NCI-H1694 treated with DMSO at 0.1 percent for 48 hours (cell line): ENCODE measurements at places on chromosomes 5 and 9.

GRCh38 chr5:114430532-114430931, 68.7 kb downstream of the KCNN2 start:
- DNase-seq = no peak

GRCh38 chr9:94819161-94819687, 92.7 kb downstream of the AOPEP start:
- no peak for DNase-seq

DNA sequence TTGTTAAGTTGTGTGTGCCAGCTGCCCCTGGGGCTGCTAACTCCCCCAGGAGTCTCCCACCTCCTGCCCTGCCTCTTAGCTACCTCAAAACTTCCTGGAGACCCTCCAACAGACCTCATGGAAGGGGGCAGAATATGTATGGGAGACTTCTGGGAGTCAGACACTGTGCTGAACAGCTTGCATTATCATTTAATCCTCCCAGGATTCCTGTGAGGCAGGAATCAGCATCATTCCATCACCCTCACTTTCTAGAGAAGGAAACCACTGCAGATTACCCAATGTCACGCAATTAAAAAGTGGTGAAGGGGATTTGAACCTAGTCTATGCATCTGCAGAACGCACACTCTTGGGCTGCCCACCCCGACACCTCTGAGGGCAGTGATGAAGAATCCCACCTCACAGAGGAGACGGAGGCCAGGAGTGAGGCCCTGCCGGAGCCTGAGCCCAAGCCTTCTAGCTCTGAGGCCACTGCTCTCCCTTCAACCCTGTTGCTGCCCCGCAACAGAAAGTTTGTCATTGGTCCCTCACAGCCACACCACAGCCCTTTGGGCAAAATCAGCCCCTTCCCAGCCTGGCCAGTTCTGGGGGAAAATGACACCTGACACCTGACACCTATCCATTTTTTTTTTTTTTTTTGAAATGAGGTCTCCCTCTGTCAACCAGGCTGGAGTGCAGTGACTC, 30.3 kb upstream of the IL17B start:
- no peak for DNase-seq

GRCh38 chr9:93864032-93864431, 91.1 kb downstream of the BARX1 start:
- DNase-seq = no peak

- no peak for DNase-seq
Measured at GRCh38 chr5:168667301-168667840, 88.2 kb upstream of the PANK3 start.

- DNase-seq = no peak
Measured at GRCh38 chr9:103991698-103992097, 102.4 kb upstream of the SMC2 start.
